ENCODE measurements at places on chromosomes 7 and 10.

- peak; percentile 69 for DNase-seq
Measured at GRCh38 chr7:139777133-139777891, 486 bp downstream of the HIPK2 start.

- DNase-seq = no peak
Measured at GRCh38 chr10:112797197-112797596, 152.8 kb upstream of the TCF7L2 start.

GRCh38 chr10:42491801-42492200 is 146.6 kb downstream of the ZNF33B start:
- no peak for DNase-seq

DNA sequence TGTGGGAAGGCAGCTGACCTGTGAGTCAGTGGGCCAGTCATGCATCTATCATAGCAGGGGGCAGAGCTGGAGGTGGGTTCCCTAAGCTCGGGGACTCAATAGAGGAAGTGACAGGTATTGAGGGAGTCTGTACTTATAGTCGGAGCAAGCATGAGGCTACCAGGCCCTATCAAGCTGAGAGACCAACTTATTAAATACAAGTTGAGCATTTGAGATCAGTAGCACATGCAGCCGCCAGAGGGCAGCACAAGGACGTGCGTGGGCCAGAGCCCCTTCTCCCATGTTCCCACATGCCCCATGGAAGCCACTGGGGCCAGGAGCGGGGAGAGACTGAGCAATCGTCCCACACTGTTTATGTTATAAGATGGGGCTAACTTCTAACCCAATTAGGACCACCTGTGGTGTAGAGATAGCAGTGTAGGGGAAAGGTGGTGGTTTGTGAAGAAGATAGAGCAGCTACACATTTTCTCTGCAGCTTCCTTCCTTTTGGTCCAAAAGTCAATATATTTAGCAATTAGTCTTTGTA is 13.0 kb upstream of the STK31 start:
- no peak for DNase-seq

GRCh38 chr7:131747658-131748232 is 191.3 kb upstream of the PODXL start:
- no peak for DNase-seq

- no peak for DNase-seq
Measured at GRCh38 chr10:75061709-75062505, 49.5 kb upstream of the SAMD8 start.

GRCh38 chr10:70494966-70495365 is 16.4 kb downstream of the PALD1 start:
- no peak for DNase-seq

- no peak for DNase-seq
Measured at GRCh38 chr7:121195874-121196273, 132.9 kb upstream of the WNT16 start.

DNA sequence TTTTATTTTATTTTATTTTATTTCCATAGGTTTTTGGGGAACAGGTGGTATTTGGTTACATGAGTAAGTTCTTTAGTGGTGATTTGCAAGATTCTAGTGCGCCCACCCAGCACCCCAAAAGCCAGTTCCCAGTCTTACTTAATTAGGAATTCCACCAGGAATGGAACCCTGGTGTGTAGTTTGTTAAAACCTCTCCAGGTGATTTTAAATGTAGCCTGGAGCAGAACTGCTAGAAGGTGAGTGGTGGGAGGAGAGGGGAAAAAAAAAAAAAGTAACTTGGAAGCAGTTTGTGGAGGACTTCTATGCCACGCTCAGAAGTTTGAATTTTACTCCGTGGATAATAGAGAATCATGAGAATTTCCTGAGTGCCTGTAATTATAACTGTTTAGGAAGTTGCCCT is 5.5 kb upstream of the TEX47 start:
- no peak for DNase-seq

GRCh38 chr7:45599851-45600706 is 25.9 kb downstream of the ADCY1 start:
- no peak for DNase-seq

DNA sequence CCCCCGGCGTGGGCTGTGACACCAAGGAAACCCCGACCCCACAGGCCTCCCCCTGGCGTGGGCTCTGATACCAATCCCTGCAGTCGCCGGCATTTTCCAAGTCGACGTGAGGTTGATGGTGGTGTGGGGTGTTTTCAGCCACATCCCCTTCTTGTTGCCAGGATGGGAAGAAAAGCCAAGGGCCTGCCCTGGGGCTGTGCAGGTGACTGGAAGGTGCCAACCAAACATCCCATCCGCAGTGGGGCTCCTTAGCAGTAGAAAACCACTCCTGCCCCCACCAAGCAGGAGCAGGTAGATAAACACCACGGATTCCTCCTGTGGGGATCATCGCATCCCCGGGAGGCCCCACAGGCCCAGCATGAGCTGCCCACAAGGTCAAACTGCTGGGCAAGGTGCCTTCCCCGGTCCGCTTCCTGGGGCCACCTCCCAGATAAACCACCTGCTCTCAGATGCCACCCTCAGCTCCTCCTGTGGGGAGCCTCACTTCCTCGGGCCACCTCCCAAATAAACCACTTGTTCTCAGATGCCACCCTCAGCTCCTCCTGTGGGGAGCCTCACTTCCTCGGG is 88.5 kb upstream of the DIP2C start:
- DNase-seq = no peak

GRCh38 chr10:70391654-70392053 is 9.2 kb upstream of the LRRC20 start:
- no peak for DNase-seq

- DNase-seq = no peak
Measured at GRCh38 chr7:44463169-44463808, 27.2 kb downstream of the NUDCD3 start.

DNA sequence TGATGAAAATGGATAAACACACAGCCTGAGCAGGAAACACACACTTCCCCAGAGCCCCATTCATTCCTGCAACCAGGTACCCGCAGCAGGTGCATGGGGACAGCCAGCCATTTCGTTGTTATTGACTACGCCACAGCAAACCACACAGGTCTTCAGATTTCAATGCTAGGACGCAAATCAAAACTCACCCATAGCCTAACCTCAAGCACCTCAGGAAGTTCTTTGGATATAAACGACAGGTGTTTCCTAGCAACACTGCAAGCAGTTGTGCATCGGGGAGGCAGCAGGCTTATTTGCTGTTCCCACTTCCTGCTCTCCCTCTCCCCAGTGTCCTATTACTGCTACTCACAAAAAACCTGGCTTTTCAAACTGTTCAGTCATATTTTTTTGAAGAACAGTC is 176.5 kb upstream of the FRMD4A start:
- no peak for DNase-seq

DNA sequence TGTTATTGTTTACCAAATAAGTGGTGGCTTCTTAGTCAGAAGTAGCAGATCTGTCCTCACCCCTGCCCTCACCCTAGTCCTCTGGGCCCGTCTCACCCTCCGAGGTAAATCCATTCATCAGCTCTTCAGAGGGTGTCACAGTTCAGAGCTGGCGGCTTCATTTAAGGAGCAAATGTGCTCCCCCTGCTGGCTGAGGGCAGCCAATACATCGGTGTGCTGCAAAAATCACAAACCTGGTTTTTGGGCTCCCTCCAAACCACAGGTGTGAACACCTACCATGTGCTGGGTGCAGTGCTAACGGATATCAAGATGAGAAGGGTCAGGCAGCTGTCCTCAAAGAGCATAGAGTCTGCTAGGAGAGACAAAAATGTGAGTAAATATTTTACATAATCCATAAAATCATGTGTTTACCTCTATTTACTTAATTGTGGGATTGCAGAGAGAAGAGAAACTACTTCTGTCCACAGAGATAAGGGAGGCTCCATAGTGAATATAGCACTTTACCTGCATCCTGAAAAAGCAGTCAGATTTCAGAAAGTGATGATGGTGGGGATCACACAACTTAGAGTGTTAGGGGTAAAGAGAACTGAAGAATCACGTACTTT is 15.5 kb upstream of the CRTAC1 start:
- DNase-seq = peak; percentile 62

DNA sequence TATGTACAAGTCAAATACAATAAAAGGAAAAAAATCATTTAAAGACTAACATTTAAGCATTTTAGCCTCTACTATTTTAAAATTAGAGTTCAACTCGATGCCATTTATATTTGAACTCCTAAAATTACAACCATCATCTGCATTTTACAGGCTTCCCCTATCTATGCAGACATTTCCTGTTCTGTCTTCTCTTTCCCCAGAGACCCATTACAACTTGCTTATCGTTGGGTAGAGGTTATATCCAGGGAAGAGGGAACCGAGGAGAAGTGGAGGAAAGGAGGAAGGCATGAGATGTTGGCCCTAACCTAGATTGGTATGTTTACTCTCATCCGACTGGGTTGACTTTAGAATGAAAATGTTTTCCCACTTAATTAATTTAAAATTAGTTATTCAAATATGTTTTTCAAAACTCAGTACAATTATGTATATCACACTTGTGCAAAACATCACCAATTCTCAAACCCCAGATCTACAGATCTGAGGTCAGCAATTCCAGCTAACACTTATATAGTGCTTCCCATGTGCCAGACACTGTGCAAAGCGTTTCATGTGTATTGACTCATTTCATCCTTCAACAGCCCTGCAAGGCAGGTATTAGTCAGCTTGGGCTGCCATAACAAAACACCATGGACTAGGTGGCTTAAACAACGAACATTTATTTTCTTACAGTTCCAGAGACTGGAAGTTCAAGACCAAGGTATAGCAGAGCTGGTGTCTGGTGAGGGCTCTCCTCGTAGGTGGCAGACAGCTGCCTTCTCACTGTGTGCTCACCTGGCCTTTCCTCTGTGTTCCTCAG is 27.3 kb upstream of the HERPUD2 start:
- no peak for DNase-seq

GRCh38 chr7:110442381-110442837 is 648.5 kb upstream of the LRRN3 start:
- no peak for DNase-seq

DNA sequence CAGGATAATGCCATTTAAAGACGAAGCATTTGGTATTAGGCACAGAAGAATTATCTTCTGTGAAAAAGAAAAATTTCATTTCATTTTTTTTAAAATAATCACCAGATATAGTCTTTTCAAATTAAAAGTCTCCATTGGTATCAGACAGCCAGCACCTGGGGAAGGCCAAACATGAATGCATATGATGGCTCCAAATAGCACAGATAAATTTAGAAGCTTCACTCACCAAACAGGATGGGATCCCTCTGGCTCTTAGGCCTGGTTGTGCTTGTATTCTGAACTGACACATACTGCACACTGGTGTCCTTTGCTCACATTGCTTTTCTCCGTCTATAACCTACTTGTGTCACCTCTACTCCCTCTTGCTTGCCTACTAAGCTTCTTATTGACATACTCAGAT is 169.5 kb upstream of the CHRM2 start:
- DNase-seq = no peak

GRCh38 chr10:121735263-121735662 is 137.0 kb upstream of the FGFR2 start:
- DNase-seq = no peak

- no peak for DNase-seq
Measured at GRCh38 chr7:19648791-19649190, 60.0 kb downstream of the POLR1F start.

- DNase-seq = no peak
Measured at GRCh38 chr10:20157314-20157713, 341.1 kb downstream of the PLXDC2 start.

GRCh38 chr10:107072786-107073185 is 91.7 kb downstream of the SORCS1 start:
- no peak for DNase-seq

- DNase-seq = no peak
Measured at GRCh38 chr10:124652701-124653100, 91.5 kb downstream of the FAM53B start.

DNA sequence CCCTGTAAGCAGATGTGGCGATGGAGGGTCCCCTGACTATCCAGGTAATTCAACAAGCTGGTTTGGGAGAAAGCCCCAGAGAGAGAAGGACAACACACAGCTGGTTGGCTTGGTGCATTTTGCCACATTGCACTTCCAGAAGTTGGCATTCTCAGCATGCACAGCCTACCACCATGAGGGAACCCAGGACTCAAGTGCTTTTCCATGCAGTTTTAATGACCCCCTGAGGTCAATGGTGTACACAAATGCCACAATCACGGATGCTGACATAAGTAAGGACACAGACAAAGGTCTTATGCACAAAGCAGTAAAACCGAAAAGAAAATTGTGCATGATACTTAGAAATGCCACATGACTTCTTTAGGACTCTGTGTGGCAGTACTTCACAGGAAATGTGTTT is 645.1 kb downstream of the KCNMA1 start:
- no peak for DNase-seq

GRCh38 chr10:122188706-122189105 is 82.4 kb upstream of the BTBD16 start:
- DNase-seq = no peak

- no peak for DNase-seq
Measured at GRCh38 chr7:127895814-127896280, 135.4 kb downstream of the LRRC4 start.

DNA sequence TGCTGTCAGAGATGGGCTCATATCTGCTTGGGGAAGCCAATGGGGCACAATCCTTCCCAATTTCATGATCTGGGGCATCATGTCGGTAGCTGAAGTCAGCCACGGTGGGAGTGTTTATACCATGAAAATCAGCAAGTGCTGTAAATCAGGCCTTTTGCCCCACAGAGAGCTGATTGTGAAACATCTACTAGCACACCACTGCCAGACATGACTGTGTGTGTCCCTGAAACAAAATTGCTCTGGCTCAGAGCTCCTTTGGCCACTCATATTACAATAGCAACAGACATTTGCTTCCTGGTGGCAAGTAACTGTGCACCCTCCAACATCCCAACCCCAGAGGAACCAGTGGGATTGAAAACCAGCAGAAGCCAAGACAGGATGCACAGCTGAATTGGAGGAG is 23.7 kb downstream of the GPR26 start:
- DNase-seq = no peak

GRCh38 chr7:41403291-41403690 is 299.6 kb downstream of the INHBA start:
- no peak for DNase-seq

DNA sequence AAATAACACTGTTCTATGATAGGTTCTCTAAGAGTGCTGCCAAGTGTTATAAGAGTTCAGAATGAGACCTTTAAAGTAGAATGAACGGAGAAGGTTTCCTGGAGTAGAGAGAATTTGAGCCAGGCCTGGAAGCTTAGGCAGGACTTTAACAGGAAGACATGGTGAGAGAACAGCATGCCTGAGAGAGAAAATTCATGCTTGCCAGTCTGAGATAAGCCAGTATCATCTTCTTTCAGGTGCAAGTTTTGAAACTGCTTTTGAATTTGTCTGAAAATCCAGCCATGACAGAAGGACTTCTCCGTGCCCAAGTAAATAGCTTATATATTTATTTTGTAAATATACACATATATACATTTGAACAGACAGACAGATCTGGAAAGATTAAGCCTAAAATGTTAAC is 22.1 kb downstream of the ARMC10 start:
- DNase-seq = no peak

- no peak for DNase-seq
Measured at GRCh38 chr10:98852686-98853085, 383.0 kb downstream of the HPSE2 start.

Measured in frontal cortex (tissue), 4 donors.